Thoracic aorta (tissue), 2 donors: ENCODE measurements at places on chromosomes 4 and X.

DNA sequence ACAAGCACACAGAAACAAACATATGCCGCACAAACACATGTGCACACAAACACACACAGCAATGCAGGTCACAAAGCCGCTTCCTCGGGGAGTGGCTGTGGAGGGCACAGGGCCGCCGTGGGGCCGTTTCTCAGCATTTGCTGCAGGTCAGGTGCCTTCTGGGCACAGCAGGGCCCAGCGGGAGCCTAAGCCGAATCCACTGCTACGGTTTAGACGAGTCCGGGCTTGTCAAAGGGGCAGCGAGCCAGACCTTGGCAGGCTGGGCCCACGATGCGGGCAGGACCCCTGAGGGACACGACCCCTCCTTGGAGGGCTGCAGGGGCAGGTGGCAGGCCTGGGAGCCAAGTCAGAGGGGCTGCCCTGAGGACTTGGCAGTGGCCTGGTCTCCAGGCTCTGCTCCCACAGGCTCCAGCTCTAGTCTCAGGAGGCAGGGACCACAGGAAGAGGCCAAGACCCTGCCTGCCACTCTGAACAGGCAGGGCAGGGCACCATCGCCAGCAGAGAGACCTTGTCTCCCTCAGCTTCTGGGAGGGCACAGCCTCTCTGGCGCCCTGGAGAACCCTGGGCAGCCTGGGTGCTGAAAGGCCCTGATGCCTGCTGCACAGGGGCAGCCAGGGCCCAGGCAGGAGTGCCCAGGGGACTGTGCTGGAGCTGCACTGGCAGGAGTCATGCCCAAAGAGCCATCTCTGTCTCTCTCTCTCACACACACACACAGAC, 5.5 kb upstream of the ATP2B3 start:
- no peak for DNase-seq

- no peak for DNase-seq
Measured at GRCh38 chr4:124431653-124432192, 280.8 kb downstream of the ANKRD50 start.

- DNase-seq, result no peak
Measured at GRCh38 chrX:101237041-101237440, 17.5 kb downstream of the DRP2 start.

- DNase-seq, result no peak
Measured at GRCh38 chrX:26613956-26614355, 398.0 kb downstream of the MAGEB5 start.

GRCh38 chrX:96987228-96987627, 103.5 kb downstream of the RPA4 start:
- DNase-seq, result no peak

DNA sequence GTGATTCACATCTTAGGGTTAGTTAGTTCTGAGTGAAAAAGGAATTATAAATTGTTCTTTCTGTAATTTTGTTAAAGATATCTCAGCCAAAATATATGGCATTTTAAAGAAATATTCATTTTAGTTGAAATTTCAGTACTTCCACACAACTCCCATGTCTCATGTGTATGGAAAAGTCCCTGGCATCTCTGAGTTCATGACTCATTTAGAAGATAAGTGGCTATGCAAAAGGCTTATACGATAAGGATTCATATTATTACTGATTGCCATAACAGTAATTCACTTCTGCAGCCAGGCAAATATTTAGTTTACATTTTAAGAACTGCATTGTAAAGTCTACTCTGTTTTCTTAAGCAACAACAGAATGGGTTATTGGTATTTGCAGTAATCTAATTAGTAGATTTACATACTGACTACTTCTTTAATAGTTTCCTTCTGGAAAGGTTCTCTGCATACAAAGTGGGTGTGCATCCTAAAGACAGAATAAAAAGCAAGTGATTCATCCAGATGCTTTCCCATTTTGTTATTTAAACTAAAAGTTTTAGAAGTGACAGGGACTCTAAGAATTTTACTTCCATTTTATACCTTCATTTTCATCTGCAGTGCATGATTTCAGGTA, 682.4 kb upstream of the PABPC4L start:
- no peak for DNase-seq

GRCh38 chr4:63505714-63506460, 903.4 kb downstream of the TECRL start:
- DNase-seq, result no peak

- DNase-seq, result no peak
Measured at GRCh38 chr4:76651616-76652015, 216.6 kb downstream of the SHROOM3 start.

GRCh38 chr4:84238247-84239090, 260.6 kb downstream of the NKX6-1 start:
- DNase-seq, result no peak
